ENCODE measurements at places on chromosomes 3 and 15.

- DNase-seq, result no peak
Measured at GRCh38 chr3:106160396-106160795, 291.6 kb upstream of the CBLB start.

- DNase-seq, result no peak
Measured at GRCh38 chr3:58772462-58772861, 105.9 kb upstream of the FAM3D start.

DNA sequence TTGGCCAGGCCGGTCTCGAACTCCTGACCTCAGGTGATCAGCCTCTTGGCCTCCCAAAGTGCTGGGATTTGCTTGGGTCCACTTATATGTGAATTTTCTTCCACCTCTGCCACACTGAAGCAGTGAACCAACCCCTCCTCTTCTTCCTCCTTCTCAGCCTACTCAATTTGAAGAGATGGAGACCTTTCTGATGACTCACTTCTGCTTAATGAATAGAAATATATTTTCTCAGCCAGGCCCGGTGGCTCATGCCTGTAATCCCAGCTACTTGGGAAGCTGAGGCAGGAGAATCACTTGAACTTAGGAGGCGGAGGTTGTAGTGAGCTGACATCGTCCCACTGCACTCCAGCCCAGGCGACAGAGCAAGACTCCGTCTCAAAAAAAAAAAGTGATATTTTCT, 46.8 kb upstream of the GATM start:
- no peak for DNase-seq

DNA sequence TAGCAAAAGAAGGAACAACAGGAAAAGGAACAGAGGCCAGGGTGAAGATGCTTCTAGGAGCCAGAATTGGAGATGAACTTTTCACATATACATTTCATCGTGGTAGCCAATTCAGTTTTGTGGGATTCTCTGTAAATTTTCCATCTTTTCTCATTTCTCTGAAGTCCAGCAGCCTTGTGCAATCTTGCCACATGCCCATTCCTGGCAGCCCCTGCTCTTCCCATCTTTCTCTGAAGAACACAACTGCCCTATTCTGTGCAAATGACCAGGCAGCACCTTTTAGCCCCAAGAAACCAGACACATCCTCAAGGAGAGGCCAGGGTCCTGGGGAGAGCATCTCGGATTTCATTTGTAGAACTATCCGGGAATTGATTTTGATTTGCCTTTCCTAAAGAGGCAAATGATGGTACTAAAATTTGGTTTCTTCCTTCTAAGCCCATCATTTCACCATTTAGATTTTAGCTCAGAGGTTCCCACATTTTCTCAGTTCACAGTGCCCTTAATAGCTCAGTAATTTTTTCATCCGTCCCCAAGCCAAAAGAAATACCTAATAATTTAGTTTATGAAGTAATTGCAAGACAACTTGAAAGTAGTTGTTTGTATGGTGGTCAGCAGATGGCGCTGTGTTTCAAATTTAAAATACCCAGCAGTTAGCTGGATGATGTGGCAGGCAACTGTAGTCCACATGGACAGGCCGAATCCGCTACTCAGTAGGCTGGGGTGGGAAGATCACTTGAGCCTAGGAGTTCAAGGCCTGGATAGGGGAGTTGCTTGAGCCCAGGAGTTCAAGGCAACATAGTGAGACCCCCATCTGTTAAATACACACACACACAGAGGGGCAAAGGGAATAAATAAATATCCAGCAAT, 61.3 kb upstream of the ACKR4 start:
- peak; percentile 67 for DNase-seq

GRCh38 chr3:24952388-24952787, 457.7 kb upstream of the THRB start:
- no peak for DNase-seq

DNA sequence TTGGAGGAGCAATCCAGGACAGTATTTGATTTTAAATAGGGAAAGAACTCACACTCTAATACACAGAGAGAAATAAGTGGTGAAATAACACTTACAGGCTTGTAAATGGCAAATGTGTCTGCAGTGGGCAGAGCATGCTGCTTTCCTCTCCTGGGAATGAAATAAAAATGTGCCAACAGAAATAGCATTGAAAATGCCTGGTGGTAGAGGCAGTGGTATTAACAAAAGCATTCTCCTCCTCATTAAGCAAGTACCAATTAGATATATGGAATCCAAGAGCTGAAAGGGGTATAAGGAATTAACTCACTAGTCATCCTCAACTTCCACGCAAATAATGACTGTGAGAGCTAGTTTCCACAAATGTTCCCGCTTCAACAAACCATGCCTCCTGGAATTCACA, 364.1 kb upstream of the KCNMB2 start:
- no peak for DNase-seq

DNA sequence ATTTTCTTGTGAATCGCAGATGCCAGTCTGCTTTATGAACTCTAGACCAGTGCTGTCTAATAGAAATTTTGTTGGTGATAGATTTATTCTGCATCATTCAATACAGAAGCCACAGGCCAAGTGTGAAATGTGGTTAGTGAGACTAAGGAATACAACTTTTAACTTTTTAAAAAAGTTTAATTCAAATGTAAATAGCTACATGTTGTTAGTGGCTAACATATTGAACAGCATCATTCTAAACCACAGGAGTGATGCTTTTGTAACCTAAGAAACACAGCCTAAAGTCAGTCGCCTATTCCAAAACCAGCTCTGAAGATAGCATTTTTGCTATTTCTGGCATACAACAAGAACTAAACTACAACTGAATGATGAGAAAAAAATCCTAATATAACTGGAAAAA, 164.8 kb upstream of the CBLB start:
- no peak for DNase-seq

GRCh38 chr3:99951701-99952100, 134.0 kb downstream of the CMSS1 start:
- no peak for DNase-seq
